ENCODE measurements at places on chromosomes 16 and 17.

- no peak for DNase-seq
These were observed 84.2 kb downstream of the PITPNC1 start for GRCh38 chr17:67461228-67461780.

GRCh38 chr17:37713624-37714023 lies 31.2 kb downstream of the HNF1B start:
- no peak for DNase-seq

- no peak for DNase-seq
These were observed 17.7 kb upstream of the GFOD2 start for GRCh38 chr16:67736858-67737257.

GRCh38 chr17:18190628-18191235 lies 7.1 kb downstream of the ALKBH5 start:
- no peak for DNase-seq

- DNase-seq = no peak
These were observed 79.4 kb upstream of the CLEC18A start for GRCh38 chr16:69871708-69872107.

- peak; percentile 83 for DNase-seq
These were observed 220.8 kb upstream of the MON1B start for GRCh38 chr16:76970087-76970744.

GRCh38 chr16:324451-325334 lies 27.8 kb downstream of the AXIN1 start:
- DNase-seq = no peak

DNA sequence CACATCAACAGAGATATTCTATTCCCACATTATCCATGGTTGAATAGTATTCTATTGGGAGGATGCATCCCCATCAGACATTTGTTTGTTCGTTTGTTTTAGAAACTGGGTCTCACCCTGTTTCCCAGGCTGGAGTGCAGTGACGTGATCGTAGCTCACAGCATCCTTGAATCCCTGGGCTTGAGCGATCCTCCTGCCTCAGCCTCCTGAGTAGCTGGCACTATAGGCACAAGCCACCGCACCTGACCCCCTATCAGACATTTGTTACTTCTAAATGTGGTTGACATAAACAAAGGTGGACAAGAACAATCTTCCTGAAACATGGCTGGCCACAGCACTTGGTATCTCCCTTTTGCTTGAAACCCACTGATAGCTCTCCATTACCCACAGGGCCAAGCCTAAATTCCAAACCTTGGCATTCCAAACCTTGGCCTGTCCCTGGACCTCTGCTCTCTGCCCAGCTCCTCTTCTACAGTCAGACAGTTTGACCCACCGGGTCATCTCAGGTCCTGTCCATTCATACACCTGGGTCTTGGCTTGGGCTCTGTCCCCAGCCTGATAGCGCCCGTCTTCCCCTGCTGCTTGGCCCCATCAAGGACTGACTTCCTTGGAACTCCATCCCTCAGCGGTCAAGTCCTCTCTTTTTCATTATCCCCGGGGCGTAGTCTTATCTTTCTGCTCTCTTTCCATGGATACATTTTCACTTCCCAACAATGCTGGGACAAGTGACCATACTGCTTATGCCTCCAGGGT lies 1.5 kb upstream of the PRR29 start:
- DNase-seq = no peak

DNA sequence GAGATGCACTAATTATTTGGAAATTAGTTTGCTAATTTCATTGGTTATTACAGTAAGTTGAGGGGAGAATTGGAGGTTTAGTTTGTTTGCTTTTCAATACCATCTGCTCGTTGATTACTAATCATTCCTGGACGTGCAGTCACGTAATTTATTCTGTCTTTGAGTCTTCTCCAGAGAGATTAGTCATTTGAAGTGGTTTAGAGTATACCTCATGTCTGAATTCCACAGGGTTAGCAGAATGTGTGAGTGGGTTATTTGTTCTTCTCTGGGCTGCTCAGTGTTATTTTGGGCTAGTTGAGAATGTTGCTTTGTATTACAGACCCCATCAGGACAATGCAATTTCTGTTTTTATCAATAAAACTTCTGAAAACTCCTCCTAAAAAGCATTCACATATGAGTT lies 265.0 kb downstream of the RBFOX1 start:
- DNase-seq = no peak

DNA sequence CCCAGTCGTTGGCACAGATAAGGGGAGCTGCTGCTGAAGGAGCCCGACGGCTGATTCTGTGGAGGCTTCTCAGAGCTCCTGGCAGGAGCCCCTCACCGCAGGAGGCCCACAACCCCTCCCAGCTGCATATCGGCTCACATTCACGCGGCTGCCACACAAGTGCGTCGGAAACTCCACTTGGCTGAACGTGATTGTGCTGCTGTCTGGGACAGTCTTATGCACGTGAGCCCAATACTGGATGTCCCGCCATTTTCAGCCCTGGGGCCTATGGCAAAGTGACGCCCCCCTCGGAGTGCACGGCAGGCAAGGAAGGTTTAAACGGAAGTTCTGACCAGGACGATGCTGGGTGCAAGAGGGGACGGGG lies 8.7 kb upstream of the PITPNA start:
- DNase-seq = no peak

GRCh38 chr17:9813166-9813565 lies 8.7 kb downstream of the GSG1L2 start:
- DNase-seq = no peak

DNA sequence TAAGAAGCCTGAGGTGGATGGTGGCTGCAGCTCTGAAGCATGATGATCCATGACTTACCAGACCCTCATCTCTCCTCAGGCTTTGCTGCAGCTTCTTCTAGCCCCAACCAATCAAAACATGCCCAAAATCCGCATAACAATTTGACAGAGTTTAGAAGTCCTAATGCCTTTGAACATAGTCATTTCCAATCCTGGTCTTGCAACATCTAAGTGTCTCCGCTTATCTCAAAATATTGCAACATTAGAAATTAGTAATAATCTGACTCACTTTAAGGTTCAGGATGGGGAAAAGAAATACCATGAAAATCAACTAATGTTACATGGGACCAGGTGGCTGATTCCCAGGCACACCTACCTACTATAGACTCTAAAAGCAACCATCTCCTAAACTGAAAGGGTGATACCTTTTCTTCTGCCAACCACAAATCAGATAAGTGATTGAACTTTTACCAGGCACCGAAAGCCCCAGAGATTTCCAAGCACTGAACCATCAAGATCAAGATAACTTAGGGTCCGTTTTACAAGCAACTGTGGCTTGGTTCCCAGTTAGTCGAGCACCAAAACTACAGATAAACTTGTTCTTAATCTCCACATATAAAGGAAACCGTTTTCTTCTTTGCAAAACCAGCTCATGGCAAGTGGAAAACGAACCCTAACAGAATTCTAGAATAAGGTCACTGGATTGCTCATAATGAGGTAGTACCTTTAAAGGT lies 14.0 kb downstream of the ERN1 start:
- peak; percentile 30 for DNase-seq

DNA sequence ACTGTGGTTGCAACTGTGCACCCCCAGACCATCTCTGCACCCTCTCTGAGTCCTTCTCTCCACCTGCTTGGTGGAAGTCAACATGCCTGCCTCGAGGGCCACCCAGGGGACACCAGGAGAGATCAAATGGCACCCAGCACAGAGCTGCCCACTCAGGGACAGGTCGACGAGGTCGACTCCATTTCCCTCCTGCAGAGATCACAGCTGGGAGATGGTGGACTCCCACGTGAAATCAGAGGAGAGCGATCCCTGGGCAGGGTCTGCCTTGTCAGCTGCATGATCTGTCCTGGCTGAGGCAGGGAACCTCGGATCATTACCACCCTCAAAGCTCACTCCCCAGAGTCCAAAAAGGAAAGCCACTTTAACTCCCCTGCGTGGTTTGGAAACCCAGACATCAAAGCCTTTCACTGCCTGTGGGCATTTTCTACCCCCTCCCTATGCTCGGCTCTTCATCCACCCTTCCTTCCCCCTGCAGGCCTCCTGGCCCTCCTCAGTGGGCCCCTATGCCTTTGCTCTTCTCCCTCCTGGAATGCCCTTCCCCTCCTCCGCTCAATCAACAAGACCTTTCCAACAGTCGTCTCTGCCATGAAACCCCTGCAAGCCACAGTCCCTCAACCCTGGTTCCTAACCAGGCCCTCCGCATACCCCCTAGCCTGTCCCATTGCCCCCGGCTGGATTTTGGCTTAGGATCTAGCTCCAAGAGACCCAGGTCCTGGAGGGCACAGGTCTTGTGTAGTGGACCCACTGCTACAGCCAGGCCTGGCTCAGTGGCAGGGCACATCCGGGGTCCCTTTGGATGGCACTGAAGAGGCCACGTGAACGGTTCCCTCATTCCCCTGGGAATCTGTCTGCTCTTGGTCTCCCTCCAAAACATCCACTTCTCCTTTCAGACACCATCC lies 103.8 kb upstream of the RPL38 start:
- DNase-seq = no peak
